ENCODE measurements at places on chromosomes 2 and 18.

DNA sequence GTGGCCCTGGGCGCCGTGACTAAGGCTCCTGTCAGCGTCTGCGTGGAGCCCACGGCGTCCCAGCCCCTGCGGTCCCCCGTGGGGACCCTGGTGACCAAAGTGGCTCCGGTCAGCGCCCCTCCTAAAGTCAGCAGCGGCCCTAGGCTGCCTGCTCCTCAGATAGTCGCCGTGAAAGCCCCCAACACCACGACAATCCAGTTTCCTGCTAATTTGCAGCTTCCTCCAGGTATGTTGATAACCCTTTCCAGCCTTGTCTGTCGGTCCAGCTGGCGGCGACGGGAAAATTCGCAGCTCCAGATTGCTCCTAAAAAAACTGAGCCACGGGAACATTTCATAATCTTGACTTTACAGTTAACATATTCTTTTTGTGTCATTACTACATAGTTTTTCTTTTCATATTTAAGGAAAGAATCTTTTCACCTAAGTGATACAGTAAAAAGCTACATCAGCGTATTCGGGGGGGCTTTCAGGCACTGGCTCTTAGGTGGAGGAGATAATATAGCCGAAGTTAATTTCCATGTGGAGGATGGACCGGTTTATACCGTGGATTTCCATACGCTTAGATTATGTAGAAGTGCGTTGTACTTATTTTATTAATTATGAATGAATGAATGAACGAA is 916 bp downstream of the TAF4B start:
- no peak for DNase-seq

DNA sequence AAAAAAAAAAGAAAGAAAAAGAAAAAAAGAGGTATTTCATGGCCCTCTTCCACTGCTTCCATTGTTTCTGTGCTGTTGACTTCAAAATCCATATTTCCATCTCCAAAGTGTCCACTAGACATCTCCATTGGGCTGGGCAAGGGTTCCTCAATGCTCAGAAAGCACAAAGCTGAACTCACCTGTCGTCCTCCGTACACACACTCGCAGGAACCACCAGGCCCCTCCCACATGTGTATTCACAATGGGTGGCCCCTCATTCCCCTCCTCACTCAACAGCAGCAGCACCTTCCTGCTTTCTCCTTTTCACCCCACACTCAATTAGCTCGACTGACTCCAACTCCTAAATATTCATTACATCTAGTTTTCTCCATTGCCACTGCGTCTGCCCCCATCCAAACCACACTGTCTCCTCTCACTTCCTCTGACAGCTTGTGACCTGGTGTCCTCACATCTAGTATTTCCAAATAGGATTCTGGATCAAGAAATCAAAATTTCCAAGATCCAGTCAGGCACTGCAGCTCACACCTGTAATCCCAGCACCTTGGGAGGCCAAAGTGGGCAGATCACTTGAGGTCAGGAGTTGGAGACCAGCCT is 25.2 kb downstream of the OSBPL1A start:
- DNase-seq: no peak

GRCh38 chr18:41058351-41059125 is 896.5 kb upstream of the PIK3C3 start:
- DNase-seq: no peak

DNA sequence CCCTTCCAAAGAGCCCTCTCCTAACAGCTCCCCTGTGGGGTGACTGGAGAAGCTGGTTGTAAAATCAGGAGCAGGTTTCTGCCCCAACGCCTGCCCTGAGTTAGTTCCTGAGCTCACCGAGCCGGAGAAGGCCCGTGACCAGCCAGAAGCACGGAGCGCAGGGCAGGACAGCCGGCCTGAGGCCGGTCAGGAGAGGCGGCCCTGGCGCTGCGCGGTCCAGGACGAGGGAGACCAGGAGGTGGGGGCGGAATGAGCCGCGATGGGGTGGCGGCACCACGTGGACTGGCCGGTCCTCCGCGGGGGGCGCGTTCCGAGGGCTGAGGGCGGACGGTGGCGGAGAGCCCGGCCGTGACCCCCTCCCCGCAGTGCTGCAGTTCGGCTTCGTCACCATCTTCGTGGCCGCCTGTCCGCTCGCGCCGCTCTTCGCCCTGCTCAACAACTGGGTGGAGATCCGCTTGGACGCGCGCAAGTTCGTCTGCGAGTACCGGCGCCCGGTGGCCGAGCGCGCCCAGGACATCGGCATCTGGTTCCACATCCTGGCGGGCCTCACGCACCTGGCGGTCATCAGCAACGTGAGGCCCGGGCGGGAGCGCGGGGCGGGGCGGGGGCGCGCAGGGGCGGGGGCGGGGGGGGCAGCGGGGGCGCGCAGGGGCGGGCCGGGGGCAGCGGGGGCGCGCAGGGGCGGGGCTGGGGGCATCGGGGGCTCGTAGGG is 29.0 kb downstream of the ANO7 start:
- DNase-seq: peak; percentile 95

GRCh38 chr2:2847209-2847676 is 516.2 kb upstream of the MYT1L start:
- DNase-seq: no peak

- DNase-seq: no peak
These were observed 158.4 kb downstream of the UBE2E3 start for GRCh38 chr2:181138816-181139215.

GRCh38 chr2:23360571-23361125 is 24.3 kb upstream of the KLHL29 start:
- no peak for DNase-seq

- no peak for DNase-seq
These were observed at the start of gene PID1 for GRCh38 chr2:229270551-229271410. Gene PID1, minus strand, starts transcription at chr2:229271287. Its CDS starts 244 bp downstream, at chr2:229271043.

GRCh38 chr2:10518470-10519393 is 70.6 kb upstream of the ODC1 start:
- no peak for DNase-seq

- no peak for DNase-seq
These were observed 95.6 kb downstream of the CYP26B1 start for GRCh38 chr2:72051971-72052505.

GRCh38 chr2:32772638-32773447 is 145.0 kb downstream of the TTC27 start:
- DNase-seq: peak; percentile 30

DNA sequence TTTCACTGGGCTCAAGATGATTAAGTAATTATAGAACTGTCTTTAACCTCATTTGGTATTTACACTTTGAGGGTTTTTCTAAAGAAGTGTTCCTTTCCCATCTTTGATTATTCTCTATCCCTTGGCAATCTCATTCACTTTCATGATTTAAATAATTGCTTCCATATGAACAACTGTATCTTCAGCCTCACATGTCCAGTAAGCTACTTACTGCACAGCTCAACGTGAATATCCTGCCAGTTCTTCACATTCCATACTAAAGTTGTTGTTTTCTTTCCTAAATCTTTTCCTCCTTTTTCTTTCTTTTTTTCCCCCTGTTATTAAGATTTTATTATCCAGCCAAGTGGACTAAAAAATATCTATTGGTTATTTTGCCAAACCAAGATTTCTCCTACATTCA is 37.7 kb downstream of the ZC3H15 start:
- DNase-seq: no peak

- DNase-seq: peak; percentile 17
These were observed 60.5 kb downstream of the KLHL29 start for GRCh38 chr2:23445450-23445868.

- no peak for DNase-seq
These were observed 459.7 kb downstream of the LRATD1 start for GRCh38 chr2:15092181-15092580.

GRCh38 chr2:100940240-100940639 is 61.8 kb upstream of the RPL31 start:
- DNase-seq: no peak

DNA sequence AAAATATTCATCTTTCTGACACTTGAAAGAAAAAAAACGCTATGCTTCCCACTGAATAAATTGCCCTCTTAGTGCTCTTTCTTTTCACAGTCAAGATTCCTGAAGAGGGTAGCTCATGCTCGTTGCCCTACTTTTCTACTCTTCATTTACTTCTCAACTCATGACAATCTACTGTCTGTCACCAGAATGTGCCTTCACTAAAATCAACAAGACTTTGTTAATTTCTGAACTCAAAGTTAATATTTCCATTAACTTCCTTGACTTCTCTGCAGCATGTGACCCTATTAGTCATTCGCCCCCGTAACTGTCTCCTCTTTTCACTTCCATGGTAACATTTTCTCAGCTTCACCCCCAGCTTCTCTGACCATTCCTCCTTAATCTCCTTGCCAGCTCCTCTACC is 98.9 kb upstream of the MAPRE2 start:
- no peak for DNase-seq

DNA sequence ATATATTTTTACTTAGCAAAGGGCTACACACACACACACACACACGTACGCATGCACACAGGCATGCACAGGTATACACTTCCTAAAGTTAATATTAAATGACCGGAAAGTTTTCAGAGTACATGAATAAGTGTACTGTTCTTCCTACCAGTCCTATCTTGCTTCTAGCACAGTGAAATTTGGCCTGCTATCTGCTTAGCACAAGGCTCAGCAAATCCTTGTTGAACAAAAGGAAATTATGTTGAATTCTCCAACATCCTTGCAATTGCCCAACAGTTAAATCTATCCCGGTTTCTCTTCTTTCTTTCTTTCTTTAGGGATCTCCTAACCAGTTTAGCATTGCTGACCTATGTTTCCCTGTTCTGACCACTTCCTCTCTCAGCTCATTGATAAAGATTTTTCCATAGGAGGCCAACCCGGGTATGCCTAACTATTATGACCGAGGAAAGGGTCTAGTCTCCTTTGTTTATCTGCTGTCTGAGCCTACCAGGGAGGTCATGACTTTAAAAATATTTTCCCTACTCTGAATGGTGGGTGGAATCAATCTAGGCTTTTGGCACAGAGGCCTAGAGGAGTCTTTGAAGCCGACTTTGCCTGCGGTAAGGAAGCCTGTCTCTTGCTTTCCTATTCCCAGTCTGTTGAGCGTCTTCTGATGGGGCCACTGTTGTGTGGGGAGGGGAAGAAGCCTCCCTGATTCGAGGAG is 400.7 kb downstream of the HRH4 start:
- no peak for DNase-seq

DNA sequence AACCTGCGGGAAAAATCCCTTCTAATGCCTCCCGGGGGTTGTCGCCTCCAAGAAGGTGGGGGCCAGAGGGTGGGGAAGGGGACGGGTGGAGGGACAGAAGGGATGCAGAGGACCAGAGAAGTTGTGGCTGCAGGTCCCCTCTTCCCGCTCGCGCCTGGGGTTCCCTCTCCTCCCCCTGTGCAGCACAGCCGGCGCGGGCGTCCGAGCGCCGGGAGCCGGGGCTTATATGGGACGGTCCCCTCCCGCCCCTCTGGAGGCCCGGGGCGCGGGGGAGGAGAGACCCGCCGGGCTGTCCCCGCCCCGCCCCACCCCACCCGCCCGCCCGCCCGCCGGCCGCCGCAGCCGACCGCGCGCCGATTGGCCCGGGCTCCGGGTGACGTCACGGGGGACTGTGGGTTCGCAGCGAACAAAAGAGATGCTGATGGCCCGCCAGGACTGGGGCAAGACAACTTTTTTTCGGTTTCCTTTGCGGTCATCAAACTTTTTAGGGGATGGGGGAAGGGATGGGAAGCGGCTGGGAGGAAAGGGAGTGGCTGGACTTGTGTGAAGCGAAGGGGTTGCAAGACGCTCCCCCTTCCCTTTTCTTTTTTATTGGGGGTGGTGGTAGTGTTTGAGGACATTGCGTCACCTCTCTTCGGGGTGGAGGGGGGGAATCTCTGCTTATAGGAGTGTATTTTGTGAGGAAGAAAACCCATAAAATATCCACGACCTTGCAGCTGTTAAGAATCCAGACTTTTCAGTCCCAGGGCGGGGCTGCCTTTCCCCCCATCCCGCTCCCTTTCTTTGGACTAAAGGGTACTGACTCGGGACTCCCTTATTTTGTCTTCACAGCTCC is at the start of gene FN1:
TSS of gene FN1 (minus strand) at position 199 of the 835 bp plus-strand sequence. CDS start 266 bp downstream, outside the sequence.
- DNase-seq: peak; percentile 82

DNA sequence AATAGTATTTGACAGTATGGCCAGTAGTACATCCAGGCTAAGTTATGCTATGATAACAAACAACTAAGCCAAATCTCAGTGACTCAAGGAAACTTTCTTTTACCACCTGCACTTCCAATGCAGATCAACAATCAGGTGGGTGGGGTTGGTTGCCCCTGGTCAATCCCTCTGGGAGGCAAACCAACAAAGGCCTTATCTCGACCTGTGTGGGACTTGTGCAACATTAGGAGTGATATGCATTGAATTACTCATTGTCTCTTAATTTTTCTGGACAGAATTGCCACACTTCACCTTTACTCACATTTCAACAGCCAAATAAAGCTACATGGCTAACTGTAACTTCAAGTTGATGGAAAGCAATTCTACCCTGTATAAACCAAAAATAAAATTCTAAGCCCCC is 1049.3 kb upstream of the CDH2 start:
- DNase-seq: no peak

GRCh38 chr2:11784747-11785610 is 38.5 kb downstream of the LPIN1 start:
- DNase-seq: peak; percentile 72

- peak; percentile 6 for DNase-seq
These were observed 2.6 kb downstream of the DYSF start for GRCh38 chr2:71455741-71456569.

GRCh38 chr2:98730707-98731040 is 258 bp downstream of the MGAT4A start:
- peak; percentile 89 for DNase-seq
